ENCODE measurements at places on chromosomes 3 and 15.

DNA sequence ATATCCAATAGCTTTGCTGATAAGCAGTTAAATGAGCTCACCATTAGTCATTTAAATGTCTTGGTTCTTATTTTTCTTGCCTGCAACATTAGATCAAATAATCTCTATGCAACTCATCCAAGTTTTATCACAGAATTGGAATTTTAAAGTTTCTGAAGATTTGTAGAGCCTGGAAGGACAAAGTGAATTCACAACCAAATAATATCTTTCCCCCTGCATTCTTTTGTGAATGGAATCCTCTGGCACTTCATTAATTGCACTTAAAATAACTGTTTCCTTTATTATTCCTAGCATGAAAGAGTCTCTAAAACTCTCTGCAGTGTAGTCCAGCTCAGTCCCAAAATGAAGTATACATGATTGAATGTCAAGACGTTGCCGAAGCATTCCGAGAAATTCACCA lies 345.6 kb upstream of the TGFBR2 start:
- no peak for DNase-seq

DNA sequence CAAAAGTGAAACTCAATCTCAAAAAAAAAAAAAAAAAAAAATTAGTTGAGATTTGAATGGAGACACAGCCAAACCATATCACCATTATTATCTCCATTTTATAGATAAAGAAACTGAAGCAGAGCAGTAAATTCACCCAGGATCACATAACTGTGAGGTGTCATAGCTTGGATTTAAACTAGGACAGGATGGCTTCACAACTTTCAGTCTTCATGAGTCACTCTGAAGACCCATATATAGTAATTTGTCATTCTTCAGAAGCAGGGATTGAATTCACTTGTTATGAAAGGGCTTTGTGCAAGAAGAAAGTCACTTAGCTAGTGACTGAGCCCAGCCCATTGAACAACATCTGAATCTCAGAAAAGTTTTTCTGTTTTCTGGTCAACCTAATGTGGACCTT lies 60.5 kb upstream of the LRIG1 start:
- DNase-seq: no peak

DNA sequence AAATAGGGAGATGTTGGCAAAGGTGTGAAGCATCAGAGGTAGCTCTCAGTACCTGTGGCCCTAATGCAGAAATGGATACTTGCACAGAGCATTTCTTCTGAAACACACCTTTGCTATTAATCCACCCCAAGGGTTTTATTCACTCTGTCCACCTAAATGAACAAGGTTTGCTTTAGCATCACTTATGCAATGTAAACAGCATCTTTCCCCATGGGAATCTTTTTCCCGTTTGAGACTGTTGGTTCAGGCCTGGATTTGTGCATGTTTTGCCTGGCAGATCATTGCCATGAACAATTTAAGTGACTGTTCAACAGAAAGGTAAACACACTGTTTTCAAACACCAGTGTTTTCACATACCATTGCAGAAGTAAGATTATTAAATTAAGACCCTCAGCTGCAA lies 508.3 kb downstream of the SOX2 start:
- DNase-seq: no peak

- DNase-seq: no peak
These were observed 67.8 kb downstream of the THRB start for GRCh38 chr3:24426896-24427295.

- DNase-seq: peak; percentile 70
These were observed 43.6 kb downstream of the RLBP1 start for GRCh38 chr15:89177633-89178306.

DNA sequence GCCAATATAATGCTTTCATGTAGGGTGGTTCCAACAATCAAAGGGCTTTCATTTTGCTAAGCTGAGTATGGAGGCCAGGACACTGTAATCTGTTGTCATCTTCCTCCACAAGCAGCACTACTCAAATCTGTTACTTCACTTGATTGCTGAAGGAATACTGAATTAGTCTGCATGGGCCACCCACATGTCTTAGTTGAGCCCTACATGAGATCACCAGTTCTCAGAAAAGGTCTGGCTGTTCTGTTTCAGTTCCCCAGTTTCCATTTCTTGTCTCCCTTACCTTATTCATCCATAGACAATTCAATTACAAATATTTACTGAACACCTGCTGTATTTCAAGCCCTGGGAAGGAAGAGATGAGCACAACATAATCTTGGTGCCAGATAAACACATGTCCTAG lies 119.2 kb downstream of the FHIT start:
- DNase-seq: no peak

DNA sequence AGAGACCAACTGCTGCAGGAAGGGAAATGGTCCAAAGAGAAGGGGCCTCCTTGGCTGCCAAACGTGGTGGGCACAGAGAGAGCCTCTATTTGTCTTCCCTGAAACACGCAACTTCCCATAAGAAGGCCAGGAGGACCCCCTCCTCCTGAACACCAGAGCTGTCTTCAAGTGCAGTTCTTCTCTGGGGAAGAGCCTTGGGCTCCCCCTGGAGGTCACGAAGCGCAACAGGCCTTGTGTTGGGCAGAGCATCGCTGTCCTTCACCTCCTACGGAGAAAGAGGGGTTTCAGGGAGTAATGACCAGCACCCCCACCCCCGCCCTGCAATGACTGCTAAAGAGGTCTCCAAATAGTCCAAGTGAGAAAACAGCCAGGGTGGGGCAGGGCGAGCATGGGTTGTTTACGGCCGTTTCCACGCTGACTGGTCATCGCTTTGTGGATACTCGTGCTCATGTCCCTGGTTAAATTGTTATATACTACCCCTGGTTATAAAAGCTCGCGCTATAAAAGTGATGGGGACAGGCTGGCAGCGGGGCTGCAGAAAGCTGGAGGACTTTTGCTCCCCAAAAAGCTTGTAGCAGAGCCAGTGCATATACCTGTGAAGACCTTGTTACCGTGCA lies 397.5 kb upstream of the ATP10A start:
- peak; percentile 1 for DNase-seq

DNA sequence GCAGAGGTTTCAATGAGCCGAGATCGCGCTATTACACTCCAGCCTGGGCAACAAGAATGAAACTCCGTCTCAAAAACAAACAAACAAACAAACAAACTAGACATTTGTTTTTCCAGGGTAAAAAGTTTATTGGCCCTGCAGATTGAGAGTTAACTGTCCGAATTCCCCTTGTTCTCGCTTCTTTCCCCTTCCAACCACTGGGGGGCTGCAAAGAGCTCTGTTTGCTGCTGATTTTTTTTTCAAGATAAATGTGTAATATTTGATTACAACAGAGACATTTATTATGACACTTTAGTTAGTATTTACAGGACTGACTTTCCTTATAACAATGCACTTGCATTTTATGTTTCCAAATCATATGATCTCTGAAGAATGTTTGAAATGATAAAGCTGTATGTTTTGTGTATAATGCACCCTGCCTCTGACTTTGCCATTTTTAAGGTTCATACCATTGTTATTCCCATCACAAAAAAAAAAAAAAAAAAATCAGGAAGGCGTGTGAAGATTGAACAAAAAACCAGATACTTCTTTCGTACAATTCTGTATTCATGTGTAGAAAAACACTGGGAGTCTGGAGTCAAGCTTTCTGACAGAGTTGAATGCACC lies 2.8 kb downstream of the CLSTN2 start:
- DNase-seq: no peak

DNA sequence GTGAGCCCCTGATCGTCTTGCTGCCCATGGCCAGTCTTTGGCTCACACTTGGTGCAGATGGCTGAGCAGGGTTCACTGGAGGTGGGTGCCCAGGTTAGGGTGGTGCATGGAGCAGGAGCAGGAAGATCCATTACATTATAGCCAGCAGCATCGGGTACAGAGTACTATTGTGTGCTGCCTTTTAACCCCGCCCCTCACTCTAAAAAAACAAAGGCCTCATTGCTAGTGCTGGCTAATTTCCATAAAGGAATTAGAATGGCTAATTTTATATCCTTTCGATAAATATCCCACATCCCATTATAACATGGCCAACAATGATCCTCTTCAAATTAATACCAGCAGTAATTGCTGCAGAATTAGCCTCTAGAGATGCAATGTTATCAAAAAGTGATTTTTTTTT lies 45.8 kb upstream of the PPP4R2 start:
- DNase-seq: no peak

- DNase-seq: no peak
These were observed 3.1 kb upstream of the PLA2G4F start for GRCh38 chr15:42159381-42160015.

DNA sequence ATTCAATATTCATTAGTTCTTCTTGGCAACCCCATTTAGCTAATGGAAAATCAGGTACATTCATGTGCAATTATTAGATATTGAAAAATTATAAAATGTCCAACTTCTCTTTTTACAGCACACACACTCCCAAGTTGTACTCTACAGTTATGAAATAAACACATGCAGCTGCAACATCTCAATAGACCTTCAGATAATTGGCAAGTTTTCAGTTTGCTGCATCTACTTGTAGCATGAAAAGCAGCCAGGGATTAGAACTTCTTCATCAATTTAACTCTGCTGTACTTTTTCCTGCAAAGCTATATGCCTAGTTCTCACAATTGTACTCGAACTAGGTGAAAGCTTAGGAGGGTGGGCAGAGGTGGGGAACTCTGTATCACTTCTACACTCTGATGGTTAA lies 46.6 kb upstream of the FHIT start:
- DNase-seq: no peak

DNA sequence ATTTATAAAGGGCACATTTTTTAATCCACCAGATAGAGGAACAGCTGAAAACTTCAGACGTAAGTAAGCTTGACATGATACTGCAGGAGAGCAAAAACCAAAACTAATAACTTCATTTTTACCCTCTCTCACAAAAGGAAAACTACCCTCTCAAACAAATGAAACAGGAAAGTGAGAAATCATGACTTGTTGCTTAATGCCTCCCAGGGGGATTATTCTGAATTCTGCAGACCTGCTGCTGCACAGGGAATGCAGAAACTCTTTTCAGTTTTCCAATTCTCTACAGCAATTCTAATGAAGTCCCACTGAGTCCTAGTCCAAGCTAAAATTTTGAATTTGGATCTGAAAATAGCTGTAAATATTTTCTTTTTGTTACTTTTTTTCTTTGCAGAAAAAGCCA lies 637.1 kb upstream of the CCDC54 start:
- DNase-seq: no peak

- peak; percentile 23 for DNase-seq
These were observed 19.7 kb upstream of the TM4SF19 start for GRCh38 chr3:196357905-196358304.

- peak; percentile 93 for DNase-seq
These were observed 38.0 kb upstream of the XCR1 start for GRCh38 chr3:46065294-46065705.

- no peak for DNase-seq
These were observed 56.4 kb downstream of the ZNF621 start for GRCh38 chr3:40581166-40581565.

GRCh38 chr15:71691081-71691457 lies 119.3 kb upstream of the NR2E3 start:
- DNase-seq: no peak

GRCh38 chr3:85081191-85081906 lies 122.6 kb downstream of the CADM2 start:
- no peak for DNase-seq

DNA sequence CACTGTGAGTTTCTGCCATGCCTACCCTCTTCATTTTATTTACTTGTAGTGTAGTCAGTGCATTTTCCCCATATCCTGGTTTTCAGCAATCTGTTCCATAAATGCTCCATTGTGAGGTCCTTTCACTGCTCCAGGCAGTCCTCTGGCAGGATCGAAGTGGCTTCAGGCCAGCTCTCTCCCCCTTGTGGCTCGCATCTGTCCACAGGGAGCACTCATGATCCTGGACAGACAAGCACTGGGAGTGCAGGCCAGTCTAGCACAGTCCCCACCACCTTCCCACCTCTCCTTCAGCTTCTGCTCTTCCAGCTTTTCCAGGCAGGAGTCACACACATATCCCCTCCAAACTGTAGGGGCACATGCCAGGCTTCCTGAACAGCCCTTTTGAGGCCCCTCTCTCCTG lies 173.6 kb downstream of the PPM1L start:
- DNase-seq: no peak

GRCh38 chr3:51389423-51390183 lies 1.5 kb upstream of the RBM15B start:
- DNase-seq: peak; percentile 69

All from CD4-positive, alpha-beta T cell treated with Interleukin-10 for 1 hour (primary cell).